H54 (cell line): ENCODE measurements at places on chromosomes 12 and 14.

DNA sequence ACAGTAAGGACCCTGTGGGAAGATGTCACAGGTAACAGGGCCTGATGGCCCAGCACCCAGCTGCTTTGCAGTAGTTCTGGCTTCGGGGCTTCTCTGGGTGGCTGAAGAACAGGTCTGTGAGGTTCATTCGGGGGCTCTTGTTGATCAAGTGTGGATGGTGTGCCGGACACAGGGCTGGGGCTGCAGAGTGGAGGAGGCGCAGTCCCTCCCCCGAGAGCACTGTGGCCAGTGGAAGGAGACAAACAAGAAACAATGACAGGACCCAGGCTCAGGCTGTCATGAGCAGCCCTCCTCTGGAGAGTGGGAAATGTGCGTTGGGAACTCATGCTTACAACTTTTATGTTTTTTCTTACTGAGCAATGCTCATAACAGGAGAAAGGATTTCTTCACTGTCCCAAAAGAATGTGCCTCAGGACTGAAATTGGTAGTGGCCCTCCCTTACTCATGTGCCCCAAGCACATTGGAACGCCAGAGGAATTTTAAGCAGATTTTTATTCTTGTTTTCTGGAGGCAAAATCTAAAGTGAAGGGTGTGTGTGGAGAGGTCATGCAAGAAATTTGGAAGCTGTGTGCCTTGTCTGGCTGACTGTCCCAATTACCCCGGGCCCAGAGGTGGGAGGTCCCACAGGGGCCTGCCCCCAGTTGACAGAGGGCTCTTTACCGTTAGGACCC, 233.8 kb downstream of the CACNA1C start:
- DNase-seq: no peak

- DNase-seq: no peak
Measured at GRCh38 chr12:56948881-56949280, 8.5 kb downstream of the RDH16 start.

GRCh38 chr12:39122562-39123204, 217.3 kb upstream of the CPNE8 start:
- DNase-seq: no peak

DNA sequence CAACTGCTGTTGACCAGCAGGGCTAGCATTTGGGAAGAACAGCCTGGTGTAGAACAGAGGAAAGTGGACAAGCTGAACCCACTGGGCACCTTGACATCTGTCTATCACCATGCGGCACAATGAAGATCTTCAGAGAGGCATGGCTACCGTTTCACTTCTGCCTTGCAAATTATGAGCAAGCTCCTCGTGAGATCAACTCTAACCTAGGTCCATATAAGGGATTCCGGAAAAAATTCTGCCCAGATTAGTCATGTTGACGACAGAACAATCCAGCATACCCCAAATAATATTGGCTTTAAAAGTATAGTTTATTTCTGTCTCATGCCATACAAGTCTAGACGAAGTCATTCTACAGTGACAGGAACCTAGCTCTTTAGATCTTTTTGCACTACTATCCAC, 91.6 kb upstream of the ATF7IP start:
- DNase-seq: no peak

DNA sequence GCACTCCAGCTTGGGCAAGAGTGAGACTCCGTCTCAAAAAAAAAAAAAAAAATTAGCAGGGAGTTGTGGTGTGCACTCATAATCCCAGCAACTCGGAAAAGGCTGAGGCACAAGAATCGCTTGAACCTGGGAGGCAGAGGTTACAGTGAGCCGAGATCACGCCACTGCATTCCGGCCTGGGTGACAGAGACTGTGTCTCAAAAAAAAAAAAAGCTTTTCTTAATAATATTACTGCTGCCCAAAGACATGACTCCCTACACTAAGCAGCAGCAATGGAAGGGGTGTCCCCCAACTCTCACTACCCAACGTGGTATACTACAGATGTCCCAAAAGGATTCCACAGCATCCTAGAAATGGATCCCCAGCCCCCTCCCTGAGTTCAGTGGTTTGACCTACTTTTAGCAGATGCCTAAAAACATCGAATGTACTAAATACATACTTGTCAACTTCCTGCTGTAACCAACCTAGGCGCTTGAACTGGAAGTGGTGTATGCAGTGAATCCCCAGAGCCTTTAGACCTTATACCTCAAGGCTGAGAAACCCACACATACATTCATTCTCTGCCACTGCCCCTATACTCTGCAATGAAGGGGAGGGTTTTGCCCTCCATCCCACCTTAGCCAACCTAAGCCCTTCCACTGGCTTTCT, 8.5 kb upstream of the FKBP11 start:
- DNase-seq: no peak

- DNase-seq: no peak
Measured at GRCh38 chr12:22066310-22066709, 20.3 kb downstream of the CMAS start.

DNA sequence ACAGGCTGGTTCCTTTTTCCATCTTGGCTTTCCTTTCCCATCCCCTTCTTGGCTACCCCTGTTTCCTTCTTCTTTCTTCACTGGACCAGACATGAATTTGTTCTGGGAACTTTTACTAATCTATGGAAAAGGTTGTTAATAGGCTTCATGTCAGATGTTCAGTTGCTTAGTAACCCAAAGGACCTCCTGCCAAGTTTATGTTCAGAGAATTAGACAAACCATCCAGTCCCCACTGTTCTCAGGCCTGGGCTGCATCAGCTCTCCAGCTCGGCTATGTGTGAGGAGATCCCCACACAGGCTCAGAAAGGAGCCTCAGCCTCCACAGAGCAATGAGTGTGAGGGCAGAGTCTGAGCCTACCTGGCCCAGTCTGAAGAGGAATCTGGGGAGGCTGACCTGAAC, 78.0 kb downstream of the AKAP6 start:
- DNase-seq: no peak

- no peak for DNase-seq
Measured at GRCh38 chr12:45839917-45840316, 110.4 kb downstream of the ARID2 start.

- no peak for DNase-seq
Measured at GRCh38 chr12:49881415-49882247, 22.1 kb downstream of the FAIM2 start.

- no peak for DNase-seq
Measured at GRCh38 chr12:46549527-46550265, 177.1 kb upstream of the SLC38A2 start.

DNA sequence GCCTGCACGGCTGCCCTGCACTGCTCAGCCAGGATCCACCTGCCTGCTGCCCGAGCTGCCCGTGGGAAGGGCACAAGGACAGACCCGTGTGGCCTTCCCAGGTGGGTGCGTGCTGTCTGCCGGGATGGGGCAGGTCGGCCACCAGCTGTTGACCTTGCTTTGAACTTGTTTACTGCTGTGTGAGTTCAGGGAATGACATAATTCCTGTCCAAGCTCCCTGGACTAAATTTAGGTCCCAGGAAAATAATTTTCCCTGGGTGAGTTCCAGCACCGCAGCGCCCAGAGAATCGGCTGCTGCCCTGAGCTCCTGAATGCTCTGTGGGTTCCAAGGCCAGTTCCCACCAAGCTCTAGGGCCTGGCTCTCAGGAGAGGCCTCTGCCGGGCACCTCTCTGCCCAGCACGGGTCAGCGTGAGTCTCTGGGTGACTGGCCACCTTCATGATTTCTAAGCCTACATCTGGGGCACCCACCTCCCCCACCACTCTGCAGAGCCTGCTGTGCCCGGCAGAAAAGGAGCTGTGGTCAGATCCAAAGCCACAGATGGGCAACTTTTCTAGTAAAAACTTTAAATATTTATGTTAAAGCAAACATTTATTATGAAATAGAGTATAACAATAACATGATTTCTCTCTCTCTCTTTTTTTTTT, 27.2 kb upstream of the MLXIP start:
- DNase-seq: no peak

DNA sequence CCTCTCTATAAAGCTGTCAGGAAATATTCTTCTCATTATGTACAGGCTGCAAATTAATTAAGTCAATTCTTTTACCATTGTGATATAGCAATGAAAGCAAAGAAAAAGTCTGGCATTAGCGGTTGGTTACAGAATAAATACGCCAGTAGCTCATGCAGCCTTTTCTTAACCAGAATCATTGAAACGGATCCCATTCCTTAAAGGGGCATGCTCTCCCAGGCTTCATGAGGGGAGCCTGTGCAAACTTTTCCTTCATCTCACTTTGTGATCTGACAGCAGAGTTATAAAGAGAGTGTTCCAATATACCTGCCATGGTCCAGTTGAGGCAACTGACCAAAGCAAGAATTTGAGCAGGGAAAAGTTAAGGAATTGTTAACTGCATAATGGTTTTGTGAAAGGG, 337.7 kb downstream of the EMP1 start:
- DNase-seq: no peak

- DNase-seq: no peak
Measured at GRCh38 chr14:88617479-88617878, 54.6 kb downstream of the ZC3H14 start.

GRCh38 chr12:63294327-63294632, 143.3 kb upstream of the AVPR1A start:
- peak; percentile 15 for DNase-seq

DNA sequence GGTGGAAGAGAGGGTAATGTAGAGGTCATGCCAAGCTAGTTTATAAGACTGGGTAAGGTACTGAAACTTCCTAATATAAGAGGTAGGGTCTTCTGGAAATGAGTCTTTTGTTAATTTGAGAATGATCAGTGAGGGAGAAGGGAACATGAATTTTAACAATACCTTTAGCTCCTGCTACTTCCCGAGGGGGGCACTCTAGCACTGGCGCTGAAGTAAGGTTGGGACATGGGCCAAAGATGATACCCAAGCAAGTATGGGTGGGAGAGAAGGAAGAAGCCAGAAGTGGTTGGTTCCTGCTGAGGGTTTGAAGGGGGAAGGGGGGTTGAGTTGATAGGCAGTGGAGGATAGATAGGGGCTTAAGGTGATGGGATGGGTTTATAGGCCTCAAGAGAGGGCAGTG, 32.3 kb upstream of the RNASE1 start:
- no peak for DNase-seq

GRCh38 chr14:54387328-54387727, 9.5 kb upstream of the CDKN3 start:
- no peak for DNase-seq

DNA sequence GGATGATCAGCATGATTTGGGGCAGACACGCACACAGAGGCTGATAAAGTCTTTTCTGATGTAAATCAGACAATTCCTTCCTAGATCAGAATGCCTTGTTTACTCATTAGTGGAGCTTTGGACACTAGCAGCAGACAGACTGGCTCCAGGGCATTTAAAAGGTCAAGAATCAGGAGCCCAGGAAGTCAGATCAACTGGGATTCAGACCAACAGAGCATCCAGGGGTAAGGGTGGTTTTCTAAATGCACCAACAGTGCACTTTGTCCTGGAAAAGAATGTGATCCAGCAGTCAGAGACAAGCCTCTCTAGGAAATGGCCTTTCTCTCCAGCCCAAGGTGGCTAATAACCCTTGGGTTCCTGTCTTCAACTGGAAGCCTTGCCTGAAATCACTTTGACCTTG, 405.3 kb downstream of the MED13L start:
- DNase-seq: no peak

- no peak for DNase-seq
Measured at GRCh38 chr12:57401165-57401564, 29.7 kb downstream of the R3HDM2 start.

GRCh38 chr12:28787151-28787550, 361.9 kb upstream of the FAR2 start:
- DNase-seq: no peak

DNA sequence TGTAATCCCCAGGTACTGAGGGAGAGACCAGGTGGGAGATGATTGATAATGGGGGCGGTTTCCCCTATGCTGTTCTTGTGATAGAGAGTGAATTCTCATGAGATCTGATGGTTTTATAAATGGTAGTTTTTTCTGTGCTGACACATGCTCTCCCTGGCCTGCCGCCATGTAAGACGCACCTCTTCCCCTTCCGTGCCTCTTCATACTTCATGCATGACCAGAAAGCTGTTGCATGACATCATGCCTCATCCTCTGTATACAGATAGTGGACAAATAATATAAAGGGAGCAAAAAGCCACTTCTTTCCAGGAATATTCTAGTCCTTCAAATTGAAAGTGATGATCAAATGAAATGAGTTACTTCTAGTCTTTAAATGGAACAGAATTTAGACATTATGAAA, 47.3 kb upstream of the LRIG3 start:
- DNase-seq: no peak

DNA sequence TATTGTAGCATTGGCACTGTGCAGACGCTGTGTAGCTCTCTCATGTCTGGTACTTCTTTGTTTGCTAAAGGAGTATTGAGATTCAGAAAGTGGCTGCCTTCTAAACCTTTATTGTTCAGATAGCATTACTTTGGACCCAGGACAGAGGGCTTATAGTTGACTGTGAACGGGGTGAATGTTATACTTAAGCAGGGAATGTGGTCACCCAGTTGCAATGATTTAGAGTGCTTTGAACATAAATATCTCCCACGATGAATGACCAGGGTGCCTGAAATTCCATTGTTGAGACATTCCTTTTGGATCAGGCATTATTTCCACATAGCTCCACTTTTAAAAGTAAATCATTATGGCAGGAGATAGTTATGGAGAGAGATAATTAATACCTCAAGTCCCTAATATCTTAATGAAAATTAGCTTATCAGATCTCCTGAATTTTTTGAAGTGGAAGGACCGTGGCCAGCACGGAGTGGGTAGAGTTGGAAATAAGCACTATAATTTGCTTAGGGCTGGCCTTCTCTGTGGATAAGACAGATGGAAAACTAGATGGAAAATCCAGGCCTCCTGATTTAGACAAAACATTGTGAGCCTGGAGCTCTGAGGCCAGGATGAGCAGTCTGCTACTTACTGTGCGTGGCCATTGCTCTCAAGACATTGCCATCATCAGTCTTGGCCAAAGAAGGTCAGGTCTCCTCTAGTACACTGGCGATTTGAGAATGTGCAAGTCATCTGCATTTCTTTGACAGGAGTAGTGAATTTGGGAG, 114.5 kb downstream of the ETV6 start:
- DNase-seq: no peak

DNA sequence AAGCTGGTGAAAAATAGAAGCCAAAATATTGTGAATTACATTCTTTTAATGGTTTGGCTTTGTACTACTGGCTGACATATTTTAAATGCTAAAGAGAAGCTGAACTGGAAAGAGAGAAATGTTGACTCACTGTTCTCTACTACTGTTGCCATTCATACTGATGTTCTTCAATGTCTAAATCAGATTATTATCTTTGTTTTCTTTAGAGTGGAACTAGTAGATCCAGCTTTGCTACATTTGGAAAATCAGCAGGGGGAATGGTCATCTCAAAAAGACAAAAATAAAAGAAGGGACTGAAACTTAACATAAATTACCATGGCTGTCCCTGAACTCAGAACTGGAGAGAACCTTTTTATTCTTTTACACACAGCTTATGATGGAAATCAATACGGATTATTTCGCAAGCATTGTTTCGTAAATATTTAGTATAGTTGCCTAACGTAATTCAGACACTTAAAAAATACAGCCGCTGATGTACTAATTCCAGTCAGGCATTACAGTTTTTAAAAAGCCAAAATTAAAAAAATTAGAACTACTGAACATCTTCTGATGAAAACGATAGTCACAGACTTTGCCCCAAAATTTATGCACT, 76.3 kb upstream of the OTX2 start:
- DNase-seq: no peak

- no peak for DNase-seq
Measured at GRCh38 chr14:51307551-51307950, 67.5 kb downstream of the TMX1 start.

- DNase-seq: no peak
Measured at GRCh38 chr12:42325326-42325652, 605 bp downstream of the ZCRB1 start.
